Activated B cell treated with CpG ODN at 0.5 μM for 24 hours (primary cell): ENCODE measurements at places on chromosomes 3 and 15. TPM values are rescaled to one million over a fixed set of nuclear protein-coding genes. Genes with fewer than 3 reads are reported as not detected.

The GOLGA6L9 gene
- total RNA-seq, result 2.0 and 2.4 TPM in 2 replicates

DNA sequence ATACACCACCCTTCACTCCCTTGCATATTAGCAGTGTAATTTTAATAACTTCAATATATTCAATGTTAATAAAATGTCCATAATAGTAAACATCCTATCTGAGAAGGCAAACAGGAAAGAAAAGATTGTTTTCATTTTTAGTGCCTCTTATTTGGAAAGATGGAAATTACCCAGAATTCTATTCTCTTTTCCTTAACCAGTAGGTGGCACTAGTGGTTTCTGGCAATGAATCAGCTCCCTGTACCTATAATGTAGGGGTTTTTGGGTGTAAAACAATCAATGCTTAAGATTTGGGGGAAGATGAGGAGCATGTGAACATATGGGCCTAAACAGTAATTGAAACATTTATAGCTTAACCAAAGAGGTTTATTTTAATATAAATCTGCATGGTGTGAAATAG is 5.7 kb upstream of the SEMA6D start:
- H3K36me3 ChIP-seq, result no peaks in the 10 kb centered on the region
- H3K27me3 ChIP-seq, result peaks cover 21% of the 10 kb centered on the region
- H3K4me1 ChIP-seq, result no peaks in the 10 kb centered on the region
- DNase-seq, result no peak

DNA sequence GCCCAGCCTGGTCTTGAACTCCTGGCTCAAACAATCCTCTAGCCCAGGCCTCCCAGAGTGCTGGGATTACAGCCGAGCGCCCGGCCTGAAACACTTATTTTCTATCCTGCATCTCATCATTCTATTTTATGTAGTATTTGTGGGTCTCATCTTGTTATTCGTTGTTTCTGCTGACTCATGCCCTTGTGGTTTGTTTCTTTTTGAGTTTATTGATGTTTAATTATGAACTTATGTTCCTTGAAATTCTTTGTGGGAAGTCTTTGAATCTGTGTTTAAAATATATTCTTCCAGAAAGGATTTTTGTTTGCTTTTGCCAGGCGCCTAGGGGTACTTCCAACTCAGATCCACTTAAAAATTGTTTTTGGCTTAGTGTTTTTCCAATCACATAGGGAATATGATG is 78.3 kb upstream of the C15orf39 start:
- no peak overlapping the region for H3K4me3 ChIP-seq
- no peak overlapping the region for H3K27ac ChIP-seq
- no peaks in the 10 kb centered on the region for H3K36me3 ChIP-seq
- no peaks in the 10 kb centered on the region for H3K27me3 ChIP-seq
- DNase-seq, result no peak

DNA sequence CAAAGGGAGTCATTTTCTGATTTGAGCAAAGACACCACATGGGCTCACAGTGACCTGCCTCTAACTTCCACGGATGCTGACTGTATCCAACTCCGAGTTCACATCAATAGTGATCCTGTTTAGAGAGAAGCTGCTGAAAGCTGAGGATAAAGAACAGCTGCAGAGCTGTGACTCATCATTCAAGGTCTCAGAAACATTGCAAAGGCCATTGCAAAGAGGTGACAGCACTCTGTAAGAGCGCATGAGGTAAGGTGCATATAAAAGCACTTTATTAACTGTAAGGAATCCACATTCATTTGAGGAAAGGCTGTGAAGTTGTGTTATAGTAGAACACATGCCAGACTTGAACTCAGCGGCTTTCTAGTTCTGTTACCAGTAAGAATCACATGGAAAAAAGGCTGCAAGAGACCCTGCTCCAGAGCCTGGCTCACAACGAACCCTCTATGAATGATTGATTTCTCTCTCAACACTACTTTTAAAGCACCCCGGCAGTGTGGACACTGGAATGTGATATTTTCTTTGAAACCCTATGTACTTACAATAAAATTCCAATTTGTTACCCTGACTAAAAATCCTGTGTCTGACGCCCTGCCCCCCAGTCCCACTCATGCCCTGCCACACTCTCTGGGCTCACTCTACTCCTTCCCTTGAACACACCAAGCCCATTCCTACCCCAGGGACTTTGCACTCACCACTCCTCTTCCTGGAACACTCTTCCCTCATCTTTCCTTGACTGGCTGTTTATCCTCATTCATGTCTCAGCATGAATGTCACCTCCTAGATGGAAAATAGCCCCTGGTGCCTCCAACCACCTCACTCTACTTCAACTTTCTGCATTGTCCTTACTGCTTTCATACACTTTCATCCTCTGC is 111.2 kb downstream of the LSM3 start:
- peaks cover 7% of the 10 kb centered on the region for H3K27me3 ChIP-seq
- H3K36me3 ChIP-seq, result no peaks in the 10 kb centered on the region
- no peak for DNase-seq
- H3K4me3 ChIP-seq, result no peak overlapping the region
- no peak overlapping the region for H3K27ac ChIP-seq

DNA sequence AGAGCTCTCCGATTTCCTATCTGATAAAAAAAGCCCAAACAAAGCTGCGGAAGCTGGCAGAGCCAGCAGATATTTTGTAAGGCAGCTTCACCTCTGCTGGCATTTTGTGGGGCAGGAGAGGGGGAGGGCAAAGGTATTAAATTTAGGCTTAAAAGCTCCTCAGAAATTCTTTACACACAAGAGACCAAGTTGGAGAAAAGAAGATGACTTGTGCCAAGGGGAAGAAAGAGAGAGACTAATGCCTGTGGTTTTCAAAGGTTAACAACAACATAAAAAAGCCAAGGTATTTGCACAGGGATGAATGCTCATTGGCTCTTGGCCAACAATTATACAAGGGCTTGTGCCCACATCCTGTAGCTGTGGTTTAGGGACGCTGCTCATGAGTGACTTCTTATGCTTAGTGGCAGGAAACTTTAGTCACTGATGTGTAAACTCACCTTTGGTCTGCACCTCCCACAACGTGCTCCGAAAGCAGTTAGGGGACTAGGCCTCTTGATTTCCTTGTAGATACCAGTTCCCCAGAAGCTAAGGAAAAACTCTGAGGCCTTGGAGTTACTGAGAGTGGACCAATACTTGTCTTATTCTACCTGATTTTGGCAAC is 152.9 kb downstream of the TPRG1 start:
- DNase-seq, result no peak
- H3K36me3 ChIP-seq, result no peaks in the 10 kb centered on the region
- peak overlapping the region; percentile 35 for H3K27ac ChIP-seq
- H3K4me1 ChIP-seq, result peaks cover 23% of the 10 kb centered on the region
- peaks cover 37% of the 10 kb centered on the region for H3K27me3 ChIP-seq
